Activated CD4-positive, alpha-beta T cell treated with anti-CD3 and anti-CD28 coated beads, Interleukin-2, amount 50 U/mL, for 16 hours (primary cell): ENCODE measurements at places on chromosomes 5 and 9.

GRCh38 chr9:69132361-69132760 lies 41.7 kb upstream of the TJP2 start:
- DNase-seq: no peak

GRCh38 chr5:116563736-116564308 lies 10.8 kb downstream of the SEMA6A start:
- DNase-seq: no peak

DNA sequence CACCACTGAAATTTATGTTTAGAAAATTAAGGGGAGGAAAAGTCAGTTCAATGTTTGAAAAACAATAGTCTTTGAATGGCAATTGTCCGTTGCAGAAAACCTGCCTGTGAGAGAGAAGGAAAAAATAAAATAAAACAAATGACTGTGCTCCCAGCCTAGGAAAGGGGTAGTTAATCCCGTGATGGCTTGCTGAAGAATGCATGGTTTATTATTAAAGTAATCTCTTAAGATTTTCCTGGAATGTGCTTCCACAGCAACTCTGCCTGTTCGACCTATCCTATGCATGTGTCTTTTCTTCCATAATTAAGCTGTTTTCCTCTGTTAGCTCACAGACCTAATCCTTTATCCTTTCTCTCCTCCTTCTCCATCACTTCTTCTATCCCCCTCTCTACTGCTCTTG lies 2.4 kb upstream of the DAB2 start:
- no peak for DNase-seq

DNA sequence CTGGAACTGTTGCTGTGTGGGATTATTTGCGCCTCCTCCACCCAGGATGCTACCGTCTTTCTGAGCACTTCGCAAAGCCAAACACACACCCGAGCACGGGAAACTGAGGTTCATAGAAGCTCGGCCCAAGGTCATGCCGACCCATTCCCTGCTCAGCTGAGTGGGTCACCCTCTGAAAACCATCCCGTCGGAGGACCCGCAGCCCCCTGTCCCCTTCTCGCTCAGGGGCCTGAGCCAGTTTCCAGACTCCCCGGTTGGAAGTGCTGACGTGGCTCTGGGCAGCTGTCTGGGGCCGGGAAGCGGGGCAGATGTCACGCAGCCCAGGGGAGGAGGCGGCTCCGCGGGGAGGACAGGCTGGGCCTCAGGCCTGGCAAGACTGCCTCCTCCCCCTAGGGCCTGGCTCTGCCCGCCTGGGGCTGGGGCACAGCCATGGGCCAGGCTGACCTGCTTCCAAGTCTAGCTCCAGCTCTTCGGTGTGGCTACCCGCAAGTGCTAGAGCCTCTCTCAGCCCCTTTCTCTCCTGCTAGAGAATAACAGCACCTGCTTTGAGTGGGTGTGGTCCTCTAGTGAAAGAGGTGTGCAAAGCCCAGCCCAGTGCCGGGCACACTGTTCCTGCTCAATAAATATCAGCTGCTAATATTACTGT lies 9.9 kb upstream of the CXXC5 start:
- DNase-seq: no peak

DNA sequence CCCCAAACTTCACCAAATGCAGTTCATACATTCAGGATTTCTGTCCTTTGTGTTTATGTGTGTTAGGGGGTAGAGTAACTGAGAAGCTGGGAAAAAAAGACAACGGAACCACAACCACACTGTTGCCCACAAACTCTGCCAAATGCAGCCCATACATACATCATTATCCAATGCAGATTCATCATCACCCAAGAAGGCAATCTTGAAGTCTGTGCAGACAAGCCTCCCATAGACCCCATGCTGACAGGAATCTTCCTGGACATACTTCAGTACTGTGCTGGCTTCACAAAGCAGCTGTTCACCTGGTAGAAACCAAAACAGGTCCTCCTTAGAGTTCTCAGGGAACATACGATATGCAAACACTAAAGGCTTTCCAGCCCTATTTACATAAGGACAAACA lies 38.9 kb downstream of the MTMR12 start:
- no peak for DNase-seq

DNA sequence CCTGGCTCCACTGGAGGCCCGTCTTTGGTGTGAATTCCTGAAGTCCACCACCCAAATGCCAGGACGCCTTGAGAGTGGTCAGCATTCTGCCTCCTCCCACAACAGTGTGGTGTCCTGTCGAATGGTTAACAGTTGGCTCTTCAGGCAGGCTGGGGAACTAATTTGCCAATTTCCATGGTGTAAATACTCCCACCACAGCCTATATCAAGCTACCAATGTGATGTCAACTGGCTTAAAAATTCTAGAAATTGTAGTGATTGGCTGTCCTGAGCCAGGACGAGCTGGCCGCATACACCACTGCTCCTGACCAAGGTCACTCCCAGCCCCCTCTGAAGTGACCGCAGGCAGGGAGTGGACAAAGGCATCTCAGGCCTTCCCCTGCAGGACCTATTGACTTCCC lies 11.1 kb downstream of the UNC5A start:
- DNase-seq: no peak

DNA sequence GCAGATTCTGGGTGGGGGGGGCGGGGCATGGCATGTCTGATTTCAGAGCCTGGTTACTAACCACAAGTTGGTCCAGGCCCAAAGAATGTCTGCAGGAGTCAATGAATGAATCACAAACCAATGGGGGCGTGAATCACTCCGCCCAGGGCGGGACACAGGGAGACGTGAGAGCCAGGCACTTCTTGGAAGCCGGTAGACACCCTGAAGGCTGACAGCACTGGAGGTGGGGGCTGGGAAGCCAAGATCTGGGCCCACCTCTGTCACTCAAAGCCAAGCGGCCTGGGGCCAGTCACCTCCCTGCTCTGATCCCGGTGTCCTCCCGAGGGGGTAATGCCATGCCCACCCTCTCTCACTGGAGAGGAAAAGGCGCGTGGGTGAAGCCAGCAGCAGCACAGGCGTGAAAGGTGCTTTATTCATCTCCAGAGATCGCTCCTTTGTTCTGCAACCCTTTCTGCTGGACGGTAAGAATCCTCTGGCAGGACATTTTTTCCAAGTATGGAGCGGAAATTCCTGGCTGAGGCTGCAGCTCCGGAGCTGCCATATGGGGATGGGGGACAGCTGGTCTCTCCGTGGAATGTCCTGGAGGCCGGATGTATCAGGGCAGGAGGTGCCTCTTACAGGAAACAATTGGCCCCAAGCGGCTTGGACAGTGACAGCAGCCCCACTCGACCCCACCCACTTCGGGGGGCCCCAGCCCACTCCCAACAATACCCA lies 85.0 kb downstream of the STK10 start:
- peak; percentile 53 for DNase-seq

- DNase-seq: no peak
Observed at GRCh38 chr5:25119650-25120049, 474.9 kb upstream of the CDH10 start.

GRCh38 chr5:172156541-172156994 lies 31.5 kb downstream of the STK10 start:
- no peak for DNase-seq

DNA sequence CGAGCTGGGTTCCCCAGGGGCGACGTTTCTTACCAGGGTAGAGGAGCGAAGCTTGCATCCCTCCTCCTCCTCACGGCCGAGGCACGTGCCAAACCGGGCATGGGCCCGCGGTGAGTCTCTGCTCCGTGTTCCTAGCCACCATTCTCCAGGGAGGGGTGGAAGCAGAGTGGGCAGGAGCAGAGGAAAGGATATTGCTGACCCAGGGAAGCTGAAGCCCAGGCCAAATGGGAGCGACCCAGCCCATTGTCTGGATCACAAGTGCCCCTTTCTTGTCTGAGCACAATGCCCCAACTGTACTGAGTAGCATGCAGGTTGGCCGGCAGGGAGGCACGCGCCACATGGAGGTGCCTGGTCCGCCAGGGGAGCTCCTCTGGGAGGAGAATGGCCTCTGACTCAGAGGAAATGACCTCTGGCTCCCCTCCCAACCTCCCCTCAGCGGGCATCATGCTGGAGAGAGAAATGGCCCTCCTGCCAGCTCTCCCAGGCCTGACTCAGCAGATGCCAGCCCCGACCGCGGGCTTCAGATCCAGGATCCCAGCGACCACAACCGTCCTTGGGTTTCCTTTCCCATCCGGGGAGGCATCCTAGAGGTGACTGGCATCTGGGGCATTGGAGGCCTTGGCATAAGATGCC lies 1.1 kb downstream of the PRR7 start:
- no peak for DNase-seq

- DNase-seq: no peak
Observed at GRCh38 chr9:72864327-72864726, 88.5 kb downstream of the ALDH1A1 start.

GRCh38 chr9:99109522-99109921 lies 4.6 kb downstream of the TGFBR1 start:
- no peak for DNase-seq

DNA sequence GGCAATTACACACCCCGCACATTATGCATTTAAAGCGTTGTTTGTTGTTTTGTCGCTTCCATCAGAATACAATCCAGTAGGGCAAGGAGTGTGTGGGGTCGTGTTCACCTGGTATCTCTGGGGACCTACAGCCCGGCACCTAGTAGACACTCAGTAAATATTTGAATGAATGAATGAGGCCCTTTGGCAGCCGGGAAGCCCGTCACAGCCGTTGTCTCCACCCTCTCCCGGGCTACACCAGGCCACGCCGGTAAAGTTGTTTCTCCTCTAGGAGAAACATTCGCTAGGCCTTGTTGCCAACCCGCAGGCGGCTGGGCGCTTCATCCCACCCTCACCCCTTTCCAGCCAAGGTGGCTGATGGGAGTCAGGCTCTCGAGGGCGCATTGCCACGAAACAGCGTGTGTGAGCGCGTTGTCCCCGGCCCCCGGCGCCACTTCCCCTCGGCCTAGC lies 876 bp upstream of the JAK2 start:
- DNase-seq: no peak

DNA sequence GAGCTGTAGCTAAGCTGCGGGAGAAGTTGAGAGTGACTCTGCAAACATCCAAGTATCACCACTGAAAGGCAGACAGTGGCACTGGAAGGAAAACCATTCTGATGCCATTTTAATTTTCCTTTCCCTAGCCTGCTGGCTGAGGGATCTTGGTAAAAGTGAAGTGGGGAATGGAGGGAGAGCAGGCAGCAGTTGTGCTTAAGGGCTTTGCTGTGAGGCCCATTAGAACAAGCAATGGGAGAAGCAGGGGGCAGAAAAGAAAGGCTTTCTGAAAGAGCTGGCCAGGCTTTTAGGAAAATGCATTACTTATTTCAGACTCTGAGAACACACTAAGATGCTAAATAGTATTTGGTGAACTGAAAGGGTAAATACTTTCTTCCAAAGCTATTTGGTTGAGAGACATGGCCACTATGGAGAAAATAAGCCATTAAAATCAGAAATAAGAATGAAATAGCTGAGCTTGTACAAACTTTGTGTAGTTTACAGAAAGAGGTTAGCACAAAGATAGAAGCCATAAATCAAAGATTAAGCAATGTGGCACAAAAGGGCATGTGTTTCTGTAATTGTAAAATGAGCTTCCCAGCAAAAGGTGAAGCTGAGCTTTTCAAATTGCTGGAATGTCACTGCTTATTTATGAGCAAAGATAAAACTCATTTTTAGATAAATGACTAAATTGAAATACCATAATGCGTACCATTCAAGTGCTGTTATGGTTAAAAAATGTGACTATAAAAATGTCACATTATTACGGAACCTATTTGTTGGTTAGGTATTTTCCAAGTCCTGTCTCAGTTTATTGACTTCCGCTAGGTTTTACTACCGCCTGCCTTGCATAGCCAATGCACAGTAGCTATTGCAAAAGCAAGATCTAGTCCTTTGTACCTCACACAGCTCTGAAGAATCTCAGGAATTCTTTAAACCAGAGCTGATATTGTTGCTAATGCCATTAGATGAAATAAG lies 20.8 kb downstream of the SNCAIP start:
- DNase-seq: no peak

DNA sequence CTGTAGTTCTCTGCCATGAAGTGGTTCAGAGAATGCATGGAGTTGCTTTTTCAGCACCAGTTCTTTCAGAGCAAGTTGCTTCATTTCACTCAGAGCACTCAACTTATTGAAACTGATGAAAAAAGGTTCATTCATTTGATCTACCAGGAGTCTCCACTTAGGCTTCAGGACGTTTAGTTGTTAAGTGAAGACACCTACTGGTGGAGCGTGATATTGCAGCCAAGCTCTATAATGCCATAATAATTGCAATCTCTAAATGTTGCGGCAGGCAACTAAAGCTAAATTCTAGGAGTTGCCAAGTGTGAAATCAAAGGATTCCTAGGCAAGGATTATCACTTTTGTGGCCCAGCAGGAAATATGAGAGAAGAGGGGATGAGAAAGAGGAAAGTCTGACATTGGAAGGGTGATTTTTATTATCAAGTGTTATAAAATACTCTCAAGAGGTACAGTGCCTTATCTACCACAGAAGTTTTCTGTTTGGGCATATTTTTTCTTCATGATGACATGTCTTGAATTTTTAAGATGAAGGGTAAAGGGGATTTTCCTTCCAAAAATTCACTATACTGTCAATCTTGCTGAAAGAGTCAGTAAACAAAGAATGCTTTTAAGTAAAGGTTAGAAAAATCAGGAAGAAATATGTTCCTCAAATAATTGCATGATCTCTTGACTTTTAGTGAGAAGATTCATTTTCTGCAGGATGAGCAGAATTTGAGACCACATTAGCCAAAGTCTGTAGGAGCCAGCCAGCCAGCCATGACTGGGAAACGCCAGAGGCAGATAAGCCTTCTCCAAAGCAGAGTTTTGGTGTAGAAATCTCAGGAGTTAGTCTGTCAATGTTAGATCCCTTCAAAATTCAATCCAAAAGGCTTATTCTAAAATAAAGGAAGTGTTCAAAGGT lies 83.4 kb downstream of the SH3PXD2B start:
- DNase-seq: peak; percentile 69

DNA sequence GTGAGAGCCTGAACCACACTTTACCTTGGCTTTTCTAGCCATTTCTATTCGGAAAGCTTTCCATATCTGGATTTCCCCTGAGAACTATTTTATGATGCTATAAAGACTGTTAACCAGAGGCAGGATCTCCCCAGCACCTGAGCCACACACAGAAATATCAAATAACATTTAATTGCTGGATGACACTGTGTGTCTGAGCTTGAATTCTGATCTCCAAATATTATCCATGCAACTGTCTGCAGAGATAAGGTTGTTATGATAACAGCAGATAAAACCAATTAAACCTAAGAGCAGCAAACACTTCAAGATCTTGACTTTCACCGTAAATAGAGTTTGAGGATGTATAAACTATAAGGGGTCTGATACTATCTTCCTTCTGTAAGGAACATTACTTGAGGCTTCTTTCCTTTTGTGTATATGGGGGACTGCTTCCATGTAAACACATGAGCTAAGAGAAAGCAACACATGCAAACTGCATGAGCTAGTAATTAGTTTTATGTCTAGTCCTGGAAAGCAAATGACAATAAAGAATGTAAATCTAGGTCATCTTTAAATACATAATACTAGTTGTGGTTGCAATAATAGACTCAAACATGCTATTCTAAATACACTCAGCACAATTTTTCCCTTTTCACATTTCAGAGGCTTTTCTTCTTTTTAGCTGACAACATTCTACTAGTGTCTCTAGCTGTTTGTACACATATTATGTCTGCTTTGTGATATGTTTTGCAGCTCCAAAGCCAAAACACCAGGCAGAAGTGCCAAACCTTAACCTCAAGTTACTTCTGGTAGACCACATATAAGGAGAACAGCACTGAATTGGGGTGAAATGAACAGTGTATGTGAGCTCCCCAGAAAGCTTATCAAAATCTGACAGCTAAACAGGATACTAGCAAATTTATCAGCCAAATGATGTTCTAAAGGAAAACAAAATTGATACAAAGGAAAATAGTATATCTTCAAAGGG lies 136.5 kb downstream of the EFNA5 start:
- no peak for DNase-seq

- DNase-seq: no peak
Observed at GRCh38 chr9:6552033-6552432, 93.5 kb downstream of the GLDC start.

GRCh38 chr9:8085986-8086385 lies 286.4 kb upstream of the DMAC1 start:
- no peak for DNase-seq
